ENCODE measurements at places on chromosomes 5 and 9. TPM values are rescaled to one million over a fixed set of nuclear protein-coding genes. Genes with fewer than 3 reads are reported as not detected.
A peak's percentile ranks its signal among the peaks of the same experiment; 100 is the strongest.

Gene PLPPR1
- total RNA-seq: 0.19 TPM

GRCh38 chr5:64794053-64794770 is 25.5 kb downstream of the CWC27 start:
- no peak for DNase-seq

DNA sequence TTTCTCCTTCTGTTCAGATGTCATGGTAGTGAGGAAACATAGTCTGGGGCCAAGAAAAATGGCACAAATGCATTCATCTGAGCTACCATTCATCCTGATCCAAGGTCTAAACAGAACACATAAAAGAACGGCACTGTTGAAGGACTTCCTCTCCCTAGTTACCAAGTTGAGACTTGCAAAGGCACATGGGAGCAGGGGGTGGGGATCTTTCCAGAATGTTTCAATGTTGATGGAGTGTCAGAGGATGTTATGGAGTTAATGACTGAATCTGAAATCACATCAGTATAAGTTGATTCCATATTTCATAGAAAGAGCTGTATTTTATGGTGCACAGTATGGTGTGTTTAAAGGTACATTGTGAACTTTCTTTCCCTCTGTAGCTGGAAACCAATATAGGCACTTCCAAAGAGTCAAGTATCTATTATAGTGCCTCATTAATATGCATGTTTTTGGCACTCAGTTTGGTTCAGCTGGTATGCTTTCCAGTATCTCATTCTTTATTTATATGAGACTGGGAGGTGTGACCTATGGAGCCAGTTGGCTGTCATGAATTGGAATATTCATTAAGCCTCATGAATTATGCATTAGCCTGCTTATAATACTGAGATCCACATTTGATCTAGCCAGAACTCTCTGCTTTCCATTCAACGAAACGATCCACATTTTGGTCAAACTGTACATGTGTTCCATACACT is 603.0 kb downstream of the NR2F1-AS1 start:
- DNase-seq: no peak

DNA sequence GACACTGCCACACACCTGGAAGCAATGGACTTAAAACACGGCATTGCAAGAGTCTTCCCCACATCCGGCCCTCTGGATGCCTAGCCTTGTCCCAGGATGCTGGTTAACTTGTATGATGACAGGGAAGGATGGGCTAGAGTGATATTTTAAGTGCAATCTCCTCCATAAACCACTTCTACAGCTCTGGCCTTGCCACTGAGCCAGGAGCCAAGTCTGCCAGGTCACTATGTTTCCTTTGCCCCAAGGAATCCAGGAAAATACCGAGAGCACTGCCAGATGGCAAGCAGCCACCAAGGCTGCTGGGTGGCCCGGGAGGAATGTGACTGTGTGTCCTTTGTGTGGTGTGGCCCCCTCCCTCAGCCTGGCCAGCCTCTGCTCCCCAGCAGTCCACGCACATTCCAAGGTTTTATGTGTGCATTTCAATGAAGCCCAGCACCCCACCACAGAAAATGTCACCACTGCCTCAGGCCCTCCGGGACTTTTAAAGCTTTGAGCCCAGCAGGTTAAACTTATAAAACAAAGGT is 106.0 kb downstream of the FRMD3 start:
- peak; percentile 22 for DNase-seq

- no peak for DNase-seq
Measured at GRCh38 chr9:90547896-90548295, 94.7 kb downstream of the DIRAS2 start.

DNA sequence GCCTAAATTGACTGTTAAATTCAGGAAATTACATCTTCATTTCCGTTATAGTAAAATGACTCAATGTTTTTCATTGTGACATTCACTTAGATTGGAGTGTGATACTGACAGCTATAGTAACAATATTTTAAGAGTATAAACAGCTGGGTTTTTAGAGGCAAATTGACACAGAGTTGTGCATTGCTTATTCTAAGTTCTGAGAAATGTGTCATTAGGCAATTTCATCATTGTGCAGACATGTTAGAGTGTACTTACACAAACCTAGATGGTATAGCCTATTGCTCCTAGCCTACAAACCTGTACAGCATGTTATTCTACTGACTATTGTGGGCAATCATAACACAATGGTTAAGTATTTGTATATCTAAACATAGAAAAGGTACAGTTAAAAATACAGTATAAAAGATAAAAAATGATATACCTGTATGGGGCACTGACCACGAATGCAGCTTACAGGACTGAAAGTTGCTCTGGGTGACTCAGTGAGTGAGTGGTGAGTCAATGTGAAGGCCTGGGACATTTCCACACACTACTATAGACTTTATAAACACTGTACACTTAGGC is 132.7 kb downstream of the PDE4D start:
- DNase-seq: no peak

- DNase-seq: no peak
Measured at GRCh38 chr9:105972466-105973204, 278.3 kb downstream of the TMEM38B start.

Gene PLEKHG4B
- total RNA-seq: 0.34 TPM

Gene NXNL2
- total RNA-seq: 1.1 TPM

DNA sequence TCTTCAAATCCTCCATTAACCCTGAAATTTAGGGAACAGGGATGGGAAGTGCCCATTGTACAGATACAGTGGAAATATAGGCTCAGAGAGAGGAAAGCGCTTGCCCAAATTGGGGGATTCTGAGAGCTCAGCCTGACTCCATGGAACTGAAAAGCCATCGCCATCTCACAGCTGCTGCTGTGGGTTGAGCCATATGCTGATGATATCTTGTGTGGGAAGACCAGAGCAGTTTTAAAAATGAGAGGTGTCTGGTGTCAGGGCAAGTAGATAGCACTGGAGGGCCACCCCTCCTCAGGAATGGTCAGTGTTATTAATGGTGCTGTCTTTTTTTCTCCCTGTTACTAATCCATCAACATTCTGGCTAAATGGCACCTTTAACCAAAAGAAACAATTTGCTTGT is 50.9 kb upstream of the C5orf58 start:
- DNase-seq: no peak

- DNase-seq: no peak
Measured at GRCh38 chr9:101421653-101422065, 13.9 kb downstream of the ALDOB start.

Gene LRRC19
- not detected for total RNA-seq

DNA sequence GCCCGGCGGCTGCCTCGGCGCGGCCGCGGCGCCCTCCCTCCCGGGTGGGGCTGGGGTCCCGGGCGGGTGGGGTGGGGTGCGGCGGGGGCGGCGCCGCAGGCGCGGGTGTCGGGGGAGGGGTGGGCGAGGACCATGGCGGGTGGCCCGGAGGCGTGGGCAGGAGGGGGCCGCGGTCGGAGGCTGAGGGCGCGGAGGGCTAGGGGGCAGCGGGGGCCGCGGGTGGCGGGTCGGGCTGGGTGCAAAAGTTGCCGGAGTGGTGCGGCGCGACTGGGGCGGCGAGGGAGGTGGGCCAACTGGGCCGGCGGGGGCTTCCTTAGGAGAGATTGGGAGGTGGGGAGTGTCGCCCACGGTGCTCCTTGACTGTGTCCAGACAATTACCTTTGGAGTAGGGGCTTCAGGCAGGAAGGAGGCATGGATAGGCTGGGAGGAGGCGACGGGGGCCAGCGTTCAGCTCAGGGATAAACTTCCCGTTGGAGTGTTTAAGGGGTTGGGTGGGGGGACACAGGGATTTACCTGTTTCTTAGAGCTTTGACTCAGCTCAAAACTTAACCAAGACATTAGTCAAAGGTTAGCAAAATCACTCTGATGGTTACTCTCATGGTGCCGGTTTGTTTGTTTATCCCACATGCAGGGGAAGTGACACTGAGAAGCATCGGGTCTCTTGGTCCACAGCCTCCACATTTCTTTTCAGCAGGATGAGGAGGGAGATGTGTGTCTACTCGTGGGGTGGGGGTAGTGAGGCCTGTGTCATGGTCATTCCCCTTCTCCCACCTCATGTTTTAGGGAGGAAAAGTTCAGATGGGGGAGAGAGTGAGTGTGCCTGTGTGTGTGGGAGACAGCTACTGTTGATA is 859 bp downstream of the CSNK1G3 start:
- peak; percentile 89 for DNase-seq

DNA sequence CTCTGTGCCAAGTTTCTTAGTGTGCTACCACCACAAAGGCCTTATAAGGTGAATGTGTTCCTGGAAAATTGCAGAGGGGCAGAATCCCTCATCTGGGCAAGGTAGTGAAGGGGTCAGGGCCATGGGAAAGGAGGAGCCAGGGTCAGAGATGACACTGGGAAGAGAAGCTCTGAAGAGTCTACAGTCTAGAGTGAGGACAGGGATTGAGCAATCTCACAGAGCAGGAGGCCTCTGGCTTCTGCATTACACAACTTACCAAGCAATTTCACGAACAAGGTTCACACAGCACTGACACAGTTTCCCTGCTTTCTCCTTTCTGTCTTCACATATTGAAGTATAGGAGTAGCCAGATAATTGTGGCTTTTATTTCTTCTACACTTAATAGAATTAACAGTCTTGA is 24.5 kb upstream of the IDNK start:
- DNase-seq: no peak

DNA sequence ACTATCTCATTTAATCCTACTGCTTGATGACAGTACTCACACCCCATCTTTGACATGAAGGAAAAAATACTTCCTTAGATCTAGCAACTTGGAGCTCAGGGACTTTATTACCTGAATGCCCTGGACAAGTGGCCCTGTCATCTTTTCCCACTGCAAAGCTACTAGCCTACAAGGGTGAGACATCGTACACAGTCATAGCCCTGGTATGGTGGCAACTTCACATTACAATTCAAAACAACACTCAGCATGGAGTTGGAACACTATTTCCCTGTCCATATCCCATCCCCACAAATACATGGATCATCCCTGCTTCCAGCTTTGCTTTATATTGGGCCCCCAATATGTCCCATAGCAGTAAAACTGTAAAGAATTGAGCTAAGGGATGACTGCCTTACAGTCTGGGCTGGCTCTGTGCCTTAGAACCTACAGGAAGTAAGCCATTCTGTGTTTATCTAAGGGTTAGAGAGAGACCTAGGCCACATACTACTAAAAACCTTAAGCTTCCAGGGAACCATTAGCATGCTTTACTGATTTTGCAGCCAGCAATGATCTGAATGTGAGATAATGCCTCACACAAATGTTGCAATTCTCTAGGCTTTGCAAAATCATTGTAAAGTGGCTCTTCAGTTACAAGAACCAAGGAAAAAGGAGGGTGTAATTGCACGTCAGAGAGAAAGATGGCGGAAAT is 55.9 kb downstream of the OTULIN start:
- no peak for DNase-seq

DNA sequence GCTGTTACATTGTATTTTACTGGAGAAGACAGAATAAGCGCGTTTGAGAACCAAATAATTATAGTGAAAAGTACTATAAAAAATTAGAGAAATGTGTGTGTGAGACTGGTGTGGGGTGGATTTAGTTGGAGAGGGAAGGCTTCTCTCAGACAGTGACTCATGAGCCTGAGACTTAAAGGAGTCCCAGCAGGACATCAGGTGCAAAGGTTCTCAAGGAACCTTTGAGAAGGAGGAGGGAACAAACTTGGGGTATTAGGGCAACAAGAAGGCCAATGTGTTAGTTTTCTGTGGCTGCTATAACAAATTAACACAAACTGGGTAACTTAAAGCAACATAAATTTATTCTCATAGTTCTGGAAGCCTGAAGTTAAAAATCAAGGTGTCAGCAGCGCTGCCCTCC is 4.9 kb downstream of the DDX4 start:
- DNase-seq: no peak

GRCh38 chr5:111667128-111667736 is 89.8 kb downstream of the NREP start:
- no peak for DNase-seq

GRCh38 chr9:131333771-131334628 is 44.5 kb downstream of the PLPP7 start:
- no peak for DNase-seq

DNA sequence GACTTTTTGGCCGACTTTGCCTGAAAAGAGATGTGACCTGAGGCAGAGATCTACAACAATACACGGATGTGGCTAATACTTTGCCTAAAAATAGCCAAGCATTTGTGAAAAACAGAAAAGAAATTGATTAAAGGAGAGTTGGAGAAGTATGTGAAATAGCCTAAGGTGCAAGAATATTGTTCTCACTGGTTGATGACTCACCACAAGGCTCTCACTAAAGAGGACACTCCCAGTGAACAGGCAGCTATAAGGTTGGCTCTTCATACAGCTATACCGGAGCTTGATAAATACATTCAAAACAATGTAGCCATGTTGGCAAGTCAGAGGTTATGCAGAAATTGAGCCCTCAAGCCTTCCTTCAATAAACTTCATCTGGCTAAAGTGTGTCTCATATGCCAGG is 317.2 kb upstream of the GRAMD2B start:
- no peak for DNase-seq

Gene LVRN
- 3.0 TPM for total RNA-seq

DNA sequence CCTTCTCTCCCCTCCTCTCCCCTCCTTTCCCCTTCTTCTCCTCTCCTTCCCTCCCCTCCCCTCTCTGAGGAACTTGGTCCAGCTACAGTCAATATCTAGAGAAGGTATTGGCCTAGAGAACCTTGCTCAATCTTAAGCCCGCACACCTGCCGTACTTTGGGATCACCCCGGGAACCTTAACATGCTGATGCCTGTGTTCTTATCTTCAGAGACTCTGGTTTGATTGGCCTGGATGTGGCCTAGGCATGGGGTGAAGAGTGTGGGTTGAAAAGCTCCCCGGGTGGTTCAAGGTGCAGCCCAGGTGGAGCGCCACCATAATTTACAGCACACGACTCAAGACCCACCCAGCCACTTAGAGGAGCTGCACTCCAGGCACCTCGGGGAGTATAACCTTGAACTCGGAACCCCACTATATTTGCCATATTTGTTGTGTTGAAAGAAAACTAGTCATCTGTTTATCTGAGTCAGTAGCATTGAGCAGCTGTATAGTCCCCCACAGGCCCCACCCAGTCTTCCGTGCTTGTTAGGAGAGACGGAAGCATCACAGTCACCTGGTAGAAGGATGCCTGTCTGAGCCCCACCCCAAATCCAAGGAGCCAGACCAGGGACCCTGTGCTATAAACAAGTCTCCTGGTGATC is 14.4 kb upstream of the PHF19 start:
- DNase-seq: no peak

DNA sequence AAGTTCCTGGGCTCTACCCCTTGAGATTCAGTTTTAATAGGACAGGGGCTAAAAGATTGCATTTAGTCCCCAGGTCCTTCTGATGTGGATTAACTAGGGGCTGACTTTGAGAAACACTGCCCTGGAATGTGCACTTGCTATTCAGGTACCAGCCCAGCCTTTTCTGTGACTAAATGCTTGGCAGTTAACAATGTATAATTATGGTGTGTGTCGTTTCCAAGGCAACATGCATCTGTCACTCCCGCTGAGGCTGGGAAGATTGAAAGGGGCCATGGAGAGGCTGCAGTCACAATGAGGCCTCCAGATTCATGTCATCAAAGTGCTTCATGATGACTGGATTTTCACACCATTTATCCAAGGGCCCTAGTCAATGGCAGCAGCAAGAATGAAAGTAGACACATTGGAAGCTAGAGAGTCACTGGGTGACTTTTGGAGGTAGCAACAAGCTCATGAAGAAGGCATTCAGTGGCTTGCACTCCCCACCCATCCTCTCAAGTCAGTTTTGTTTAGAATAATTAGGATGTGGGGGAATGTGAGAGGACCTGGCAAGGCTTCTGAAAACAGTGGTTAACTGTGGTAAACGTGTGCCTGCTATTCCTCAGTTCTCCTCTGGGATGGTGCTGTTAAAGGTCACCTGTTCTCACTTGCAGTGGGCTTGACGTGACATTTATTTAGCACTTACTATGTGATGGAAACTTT is 28.3 kb downstream of the RAI14 start:
- no peak for DNase-seq

Data from lower leg skin (tissue), 4 donors.